ENCODE measurements at places on chromosomes 3 and 15. TPM values are rescaled to one million over a fixed set of nuclear protein-coding genes. Genes with fewer than 3 reads are reported as not detected.

The UROC1 gene
- total RNA-seq: not detected

The GABRB3 gene
- 0.07 TPM for total RNA-seq

The ARHGAP31 gene
- 24.0 TPM for total RNA-seq

The GOLGA8H gene
- total RNA-seq: 2.0 TPM

The GXYLT2 gene
- 0.40 TPM for total RNA-seq

The TASOR gene
- 103 TPM for total RNA-seq

The FAM240A gene
- total RNA-seq: not detected

The MED12L gene
- 0.11 TPM for total RNA-seq

The CCR9 gene
- total RNA-seq: not detected

The MEIS2 gene
- total RNA-seq: 53.1 TPM

The PCSK6 gene
- total RNA-seq: 0.26 TPM

The MME gene
- 15.1 TPM for total RNA-seq

The ATP10A gene
- not detected for total RNA-seq

The IL17RD gene
- 1.5 TPM for total RNA-seq

The IP6K1 gene
- total RNA-seq: 46.7 TPM

The ATP2B2 gene
- total RNA-seq: not detected

The STRA6 gene
- not detected for total RNA-seq

The RASL12 gene
- not detected for total RNA-seq

The POMGNT2 gene
- 6.5 TPM for total RNA-seq

The CIB1 gene
- 44.6 TPM for total RNA-seq

The SGO1 gene
- 5.4 TPM for total RNA-seq

The LMAN1L gene
- not detected for total RNA-seq

The SCAANT1 gene
- total RNA-seq: not detected

The LINGO1 gene
- 0.04 TPM for total RNA-seq

The MELTF gene
- total RNA-seq: 5.0 TPM

The HIGD1A gene
- total RNA-seq: 139 TPM

The FOXL2NB gene
- total RNA-seq: 0.04 TPM

The GUCA1C gene
- not detected for total RNA-seq

The NR1I2 gene
- total RNA-seq: not detected

The ZNF80 gene
- total RNA-seq: not detected

The C3orf62 gene
- 1.4 TPM for total RNA-seq

All from pulmonary artery endothelial cell (primary cell).